ENCODE measurements at places on chromosomes 11 and 22. TPM values are rescaled to one million over a fixed set of nuclear protein-coding genes. Genes with fewer than 3 reads are reported as not detected.
A peak's percentile ranks its signal among the peaks of the same experiment; 100 is the strongest.

- DNase-seq = no peak
Observed at GRCh38 chr22:36913427-36914389, at the start of gene CSF2RB. CSF2RB (plus strand) TSS chr22:36913628; CDS start chr22:36922208, 8,580 bp downstream.

GRCh38 chr11:125464666-125465065 lies 31.4 kb downstream of the FEZ1 start:
- DNase-seq = no peak

DNA sequence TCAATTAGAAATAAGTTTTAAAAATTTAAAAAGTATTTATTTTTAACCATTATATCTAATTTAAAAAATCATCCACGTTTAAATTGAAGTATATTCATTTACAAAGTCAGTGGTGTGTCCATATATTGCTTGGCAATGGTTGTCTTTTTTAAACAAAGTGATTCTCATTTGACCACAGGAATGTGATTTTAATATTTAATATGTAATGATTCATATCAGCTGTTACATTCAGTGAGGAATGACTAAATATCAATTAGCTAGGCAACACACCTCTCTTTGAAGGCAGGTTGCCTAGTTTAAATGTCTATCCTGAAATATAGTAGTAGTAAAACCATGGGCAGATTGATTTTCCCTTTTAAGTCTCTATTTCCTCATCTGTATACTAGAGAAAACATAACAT lies 392.2 kb upstream of the CCDC179 start:
- peak; percentile 21 for DNase-seq

DNA sequence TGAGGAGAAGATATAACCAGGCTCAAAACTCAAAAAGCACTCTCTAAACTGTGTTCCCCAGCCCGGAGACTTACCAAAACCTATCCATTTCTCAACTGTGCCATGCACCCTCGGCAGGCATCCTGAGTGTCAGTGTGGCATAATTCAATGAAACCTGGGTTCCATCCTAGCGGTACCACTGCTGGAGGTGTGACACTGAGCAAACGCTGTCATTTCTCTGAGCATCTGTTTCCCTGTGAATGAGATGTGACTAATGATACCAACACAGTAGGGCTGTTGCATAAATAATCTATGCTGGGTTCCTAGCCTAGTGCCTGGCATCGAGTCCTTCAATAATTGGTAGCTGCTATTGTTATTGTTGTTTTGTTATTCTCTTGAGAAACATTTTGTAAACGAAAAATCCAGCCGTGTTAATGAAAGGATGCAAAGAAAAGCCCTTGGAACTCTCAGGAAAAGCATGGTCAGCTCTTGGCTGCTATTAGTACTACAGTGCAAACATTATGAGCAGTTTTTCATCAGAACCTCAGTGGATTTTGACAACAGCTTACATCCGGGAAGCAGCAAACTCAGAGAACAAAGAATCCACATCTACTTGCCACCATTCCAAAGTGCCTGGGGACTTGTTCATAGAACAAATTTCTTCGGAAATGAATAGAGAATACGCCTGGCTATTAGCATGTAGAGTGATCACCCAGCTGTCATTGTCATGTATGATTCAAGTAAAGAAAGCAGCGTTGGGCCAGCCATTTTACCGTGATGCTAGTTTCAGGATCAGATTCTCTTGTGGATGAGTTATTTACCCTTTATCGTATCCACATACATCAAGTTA lies 53.7 kb downstream of the TECTA start:
- DNase-seq = no peak

GRCh38 chr11:8023831-8024555 lies 36.9 kb downstream of the EIF3F start:
- DNase-seq = peak; percentile 21

GRCh38 chr11:95522874-95523273 lies 266.7 kb downstream of the FAM76B start:
- peak; percentile 89 for DNase-seq

DNA sequence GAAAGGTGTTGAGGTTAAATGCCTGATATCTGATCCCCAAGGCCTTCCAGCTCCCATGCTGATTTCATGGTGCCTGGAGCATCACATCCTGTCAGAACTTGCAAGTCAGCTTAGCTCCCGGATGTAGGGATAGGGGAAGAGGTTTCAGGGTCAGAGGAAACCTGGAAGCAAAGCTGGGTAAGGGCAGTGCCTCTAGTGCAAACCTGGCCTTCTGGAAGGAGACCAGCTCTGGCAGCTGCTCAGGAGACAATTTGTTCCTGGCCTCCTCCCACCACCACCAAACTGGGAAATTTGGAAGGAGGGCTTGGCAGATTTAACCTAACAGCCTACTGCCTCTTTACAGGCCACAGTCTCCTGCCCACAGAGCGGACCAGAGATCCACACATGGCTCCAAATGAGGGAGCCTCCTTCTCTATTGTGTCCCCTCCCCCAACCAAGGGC lies 9.2 kb upstream of the TSKU start:
- peak; percentile 61 for DNase-seq

- no peak for DNase-seq
Observed at GRCh38 chr11:17135916-17136683, 58.6 kb upstream of the RPS13 start.

DNA sequence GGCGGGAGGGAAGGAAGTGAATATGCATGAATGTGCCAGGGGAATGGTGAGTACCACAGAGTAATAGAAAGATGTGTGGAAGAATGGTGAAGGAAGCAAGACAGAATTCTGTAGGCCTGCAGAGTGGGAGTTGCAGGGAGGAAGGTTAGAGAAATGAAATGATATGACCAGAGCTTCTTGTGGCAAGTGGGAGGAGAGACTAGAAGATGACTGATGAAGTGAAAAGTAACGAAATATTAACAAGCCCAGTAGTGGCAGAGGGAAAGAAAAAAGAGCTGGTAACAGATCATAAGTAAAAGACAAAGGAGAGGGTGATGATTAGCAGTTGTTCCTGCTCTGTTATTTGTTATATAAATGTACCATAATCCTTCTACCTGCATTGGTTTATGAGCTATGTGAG lies 1.0 kb upstream of the ALKBH8 start:
- DNase-seq = no peak

DNA sequence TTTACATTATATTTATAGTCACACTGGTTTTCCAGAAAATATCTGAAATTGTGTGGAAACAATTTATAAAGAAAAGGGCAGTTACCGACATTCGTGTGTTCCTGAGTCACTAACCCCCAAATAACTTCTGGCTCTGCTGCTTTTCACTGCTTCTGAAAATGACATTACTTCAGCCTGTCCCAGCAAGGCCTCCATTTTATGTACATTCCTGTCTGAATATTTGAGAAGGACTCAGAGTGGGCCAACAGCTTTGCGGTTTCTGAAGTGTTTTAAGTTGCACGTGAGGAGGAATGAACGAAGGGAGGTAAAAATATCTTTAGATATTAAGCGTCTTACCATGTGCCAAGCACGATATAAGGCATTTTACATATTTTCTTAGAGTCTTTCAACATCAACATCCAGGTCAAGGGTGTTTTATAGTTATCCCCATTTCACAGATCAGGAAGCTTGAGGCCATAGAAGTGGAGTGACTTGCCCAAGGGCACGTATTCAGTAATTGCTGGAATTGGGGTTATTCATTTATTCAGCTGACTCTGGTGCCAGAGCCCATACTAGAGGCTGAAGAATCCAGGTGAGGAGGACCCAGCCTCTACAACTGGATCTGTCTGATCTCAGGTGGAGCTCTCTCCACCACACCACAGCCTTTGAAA lies 30.8 kb upstream of the WNT11 start:
- DNase-seq = no peak

GRCh38 chr11:87437844-87438223 lies 400.1 kb downstream of the TMEM135 start:
- peak; percentile 80 for DNase-seq

DNA sequence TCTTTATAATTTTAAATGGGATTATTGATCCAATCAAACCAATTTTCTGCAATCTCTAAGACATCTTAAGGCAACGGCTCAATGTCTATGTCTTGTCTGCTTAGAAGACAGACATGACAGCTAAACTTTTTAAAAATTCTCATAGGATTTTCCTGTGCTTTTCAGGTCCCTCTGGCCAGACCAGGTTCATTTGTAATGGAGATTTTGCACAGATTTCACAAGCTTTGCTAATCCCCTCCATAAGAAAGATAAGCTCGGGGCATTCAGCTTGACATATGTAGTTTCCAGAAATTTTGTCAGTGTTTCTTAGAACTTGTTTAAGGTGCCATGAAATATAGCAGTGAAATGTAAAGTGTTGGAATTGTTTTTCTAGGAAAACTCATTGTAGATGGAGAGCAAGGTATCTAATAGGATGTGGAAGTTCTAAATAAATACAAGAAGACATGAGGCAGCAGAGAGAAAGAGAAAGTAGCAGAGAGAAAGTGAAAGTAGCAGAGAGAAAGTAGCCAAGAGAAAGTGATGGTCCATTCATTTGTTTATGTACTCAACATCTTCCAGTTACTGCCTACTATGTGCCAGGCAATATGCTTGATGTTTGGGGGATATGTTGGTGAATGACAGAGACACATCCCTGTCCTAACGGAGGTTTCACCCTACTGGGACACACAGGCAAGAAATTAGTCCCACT lies 219.1 kb upstream of the ARHGAP42 start:
- no peak for DNase-seq

DNA sequence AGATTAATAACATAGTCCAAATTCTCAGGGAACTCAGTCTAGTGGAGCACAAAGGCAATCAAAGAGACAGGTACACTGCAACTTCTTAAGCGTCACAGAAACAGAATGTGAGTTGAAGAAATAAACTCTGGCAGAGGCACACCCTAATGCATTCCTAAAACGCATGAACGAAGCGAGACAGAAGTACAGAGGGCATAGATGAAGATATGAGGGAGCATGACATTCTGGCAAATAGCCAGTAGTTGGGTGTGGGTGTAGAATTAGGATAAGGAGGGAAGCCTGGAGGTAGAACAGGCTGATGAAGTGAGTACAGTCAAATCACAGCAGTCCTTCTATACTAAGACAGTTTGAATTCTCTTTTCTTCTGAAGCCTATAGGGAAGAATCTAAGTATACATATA lies 838.7 kb upstream of the API5 start:
- DNase-seq = peak; percentile 23

GRCh38 chr22:48695251-48695650 lies 1132.4 kb downstream of the BRD1 start:
- no peak for DNase-seq

DNA sequence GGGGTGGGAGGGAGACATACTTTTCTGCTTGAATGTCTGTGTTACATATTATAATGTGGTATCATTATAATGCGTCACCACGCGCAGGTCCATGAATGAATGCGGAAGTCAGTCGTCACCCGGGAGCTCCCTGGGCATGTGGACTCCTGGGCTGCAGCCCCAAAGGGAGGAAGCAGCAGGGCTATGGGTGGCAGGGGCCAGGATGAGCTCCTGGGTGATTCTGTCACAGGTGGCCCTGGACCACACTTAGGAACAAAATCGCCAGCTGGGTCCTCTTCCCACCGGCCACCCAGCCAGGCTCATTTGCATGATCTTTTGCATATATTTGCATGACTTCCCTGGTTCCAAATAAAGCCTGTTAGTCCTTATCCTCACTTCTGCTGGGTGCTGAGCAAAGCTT lies 51.2 kb downstream of the KCNJ4 start:
- DNase-seq = no peak

GRCh38 chr11:47914743-47915142 lies 65.6 kb upstream of the PTPRJ start:
- no peak for DNase-seq

- DNase-seq = no peak
Observed at GRCh38 chr22:42742940-42743339, 22.3 kb upstream of the A4GALT start.

DNA sequence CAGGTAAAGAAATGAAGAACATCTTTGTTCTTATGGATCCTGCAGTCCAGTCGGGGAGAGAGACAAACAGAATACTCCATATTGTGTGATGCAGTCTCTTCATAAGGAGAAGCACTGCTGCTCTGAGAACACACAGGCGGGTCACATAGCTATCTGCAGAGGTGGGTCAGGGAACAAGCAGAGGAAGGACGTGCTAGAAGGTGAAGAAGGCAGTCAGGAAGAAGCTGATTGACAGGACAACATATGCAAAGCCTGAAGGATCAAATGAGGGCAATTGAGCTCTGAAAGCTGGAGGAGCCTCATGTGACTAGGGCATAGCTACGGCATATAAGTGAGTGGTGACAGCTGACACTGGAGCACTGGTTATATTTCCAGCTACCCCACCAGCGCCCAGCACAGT lies 122.5 kb downstream of the OPCML start:
- DNase-seq = no peak

The TIGD3 gene
- not detected for total RNA-seq

The KRTAP5-11 gene
- total RNA-seq = not detected

The HTR3B gene
- not detected for total RNA-seq

The MMP3 gene
- 5.8 TPM for total RNA-seq

The RASD2 gene
- not detected for total RNA-seq

Data from mammary epithelial cell (primary cell).